ENCODE measurements at places on chromosomes 1 and 21.
A peak's percentile ranks its signal among the peaks of the same experiment; 100 is the strongest.

- no peak for DNase-seq
Observed at GRCh38 chr1:25807480-25808390, 7.7 kb downstream of the SELENON start.

- no peak for DNase-seq
Observed at GRCh38 chr1:17895986-17896385, 140.9 kb downstream of the ACTL8 start.

GRCh38 chr1:213268221-213268620 lies 217.2 kb downstream of the RPS6KC1 start:
- DNase-seq: no peak

GRCh38 chr1:40449684-40450494 lies at the start of gene ZFP69B:
Gene ZFP69B, plus strand, starts transcription at chr1:40450476. Its CDS starts 486 bp downstream, at chr1:40450962.
- DNase-seq: peak; percentile 96

GRCh38 chr21:41901099-41901498 lies 22.0 kb upstream of the PRDM15 start:
- DNase-seq: no peak

- no peak for DNase-seq
Observed at GRCh38 chr1:41423511-41424191, 60.8 kb downstream of the EDN2 start.

DNA sequence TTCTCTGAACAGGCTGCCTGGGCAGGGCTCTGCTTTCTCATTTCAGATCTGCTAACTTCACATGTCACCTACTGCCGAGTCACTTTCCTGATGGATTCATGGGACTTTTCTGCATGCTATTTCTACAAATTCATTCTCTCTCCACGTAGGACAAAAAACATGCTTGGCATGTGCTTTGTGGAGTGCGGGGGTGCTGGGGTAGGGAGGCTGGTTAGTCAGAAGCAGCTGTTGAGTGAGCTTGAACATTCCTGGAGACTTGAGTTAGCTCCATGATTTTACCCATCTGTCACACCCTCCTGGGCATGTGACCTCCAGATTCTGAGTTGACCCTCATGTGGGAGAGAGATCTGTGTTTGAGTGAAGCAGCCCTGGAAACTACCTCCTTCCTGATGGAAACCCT lies 71.4 kb downstream of the UCK2 start:
- DNase-seq: no peak

DNA sequence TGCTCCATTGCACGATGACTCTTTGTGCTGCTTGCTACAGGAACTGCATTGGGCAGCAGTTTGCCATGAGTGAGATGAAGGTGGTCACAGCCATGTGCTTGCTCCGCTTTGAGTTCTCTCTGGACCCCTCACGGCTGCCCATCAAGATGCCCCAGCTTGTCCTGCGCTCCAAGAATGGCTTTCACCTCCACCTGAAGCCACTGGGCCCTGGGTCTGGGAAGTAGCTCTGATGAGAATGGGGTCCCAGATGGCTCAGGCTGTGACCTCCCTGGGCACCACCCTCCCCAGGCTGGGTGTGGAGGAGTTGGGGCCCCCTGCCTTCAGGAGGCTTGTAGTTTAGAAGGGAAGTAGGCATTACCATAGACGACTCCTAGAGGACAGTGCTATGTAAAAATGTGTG lies 19.7 kb downstream of the CYP4B1 start:
- no peak for DNase-seq

GRCh38 chr1:26168410-26169197 lies at the start of gene C1orf232:
Gene C1orf232, minus strand, starts transcription at chr1:26168963. Its CDS starts 464 bp downstream, at chr1:26168499.
- DNase-seq: peak; percentile 27

GRCh38 chr1:93349231-93350135 lies 3.8 kb downstream of the DR1 start:
- DNase-seq: no peak

- peak; percentile 67 for DNase-seq
Observed at GRCh38 chr1:32724678-32725614, 22.4 kb upstream of the SYNC start.

DNA sequence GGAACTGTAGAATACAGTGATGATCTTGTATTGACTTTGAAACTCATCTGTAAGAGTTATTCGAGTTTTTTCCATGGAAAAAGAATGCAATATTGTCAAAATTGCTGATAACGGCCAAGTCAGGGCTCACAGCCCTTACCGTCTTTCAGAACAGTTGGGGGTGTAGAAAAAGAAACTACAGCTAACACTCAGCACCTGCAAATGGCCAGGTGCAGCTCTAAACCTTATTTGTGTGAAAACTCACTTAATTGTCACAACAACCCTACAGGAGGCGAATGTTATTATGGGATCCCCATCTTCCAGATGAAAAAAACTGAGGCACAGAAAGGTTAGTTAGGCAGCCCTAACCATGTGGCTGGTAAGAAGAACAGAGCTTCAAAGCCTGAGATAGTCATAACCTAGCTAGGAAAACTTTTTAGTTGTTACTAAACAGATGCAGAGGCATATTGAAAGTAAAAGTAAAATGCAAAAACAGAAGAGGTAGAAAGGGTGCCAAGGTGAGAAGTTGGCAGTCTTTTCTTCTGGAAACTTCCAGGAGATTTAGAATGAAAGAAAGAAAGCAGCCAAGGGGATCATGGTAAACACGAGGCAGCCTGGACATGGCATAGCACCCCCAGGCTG lies 76.4 kb downstream of the DSCAM start:
- no peak for DNase-seq

- DNase-seq: no peak
Observed at GRCh38 chr1:12481928-12482327, 136.1 kb downstream of the DHRS3 start.

DNA sequence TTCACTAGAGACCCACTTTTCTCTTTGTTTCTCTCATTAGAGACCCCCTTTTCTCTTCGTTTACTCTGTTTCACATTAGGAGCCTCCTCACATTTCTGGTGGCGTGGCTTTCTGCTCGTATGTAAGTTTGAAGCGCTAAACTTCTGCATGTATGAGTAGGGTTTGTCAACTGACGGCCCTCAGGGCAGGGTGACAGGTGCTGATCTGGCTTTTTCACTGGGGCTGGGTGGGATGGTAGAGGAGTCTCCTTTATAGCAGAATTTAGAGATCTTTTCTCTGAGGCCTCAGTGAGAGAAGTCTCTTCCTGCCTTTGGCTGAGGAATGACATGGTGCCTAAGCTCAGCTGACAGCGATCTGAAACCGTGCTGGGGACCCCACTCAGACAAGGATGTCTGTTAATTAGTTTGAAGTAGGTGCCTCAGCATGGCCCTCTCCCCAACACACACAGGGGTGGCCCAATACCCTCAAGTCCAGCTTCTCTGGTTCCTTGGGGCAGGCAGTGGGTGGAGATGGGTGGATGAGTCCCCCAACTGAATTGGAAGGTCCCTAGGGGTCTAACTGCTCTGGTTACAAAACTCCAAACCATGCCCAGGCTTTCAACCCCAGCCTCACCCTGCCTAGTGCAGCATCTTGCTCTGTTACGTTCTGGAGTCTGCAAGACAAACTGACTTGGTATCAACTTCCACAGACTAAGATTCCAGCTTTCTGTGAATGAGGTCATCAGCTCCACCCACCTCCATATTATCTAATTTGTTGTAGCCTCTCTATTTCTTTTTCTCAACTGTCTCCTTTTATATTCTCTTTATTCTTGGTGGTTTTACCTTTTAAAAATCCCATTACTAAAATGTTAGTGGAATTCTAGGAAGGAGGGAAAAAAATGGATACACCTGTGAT lies 3.2 kb downstream of the SLC1A7 start:
- DNase-seq: no peak

DNA sequence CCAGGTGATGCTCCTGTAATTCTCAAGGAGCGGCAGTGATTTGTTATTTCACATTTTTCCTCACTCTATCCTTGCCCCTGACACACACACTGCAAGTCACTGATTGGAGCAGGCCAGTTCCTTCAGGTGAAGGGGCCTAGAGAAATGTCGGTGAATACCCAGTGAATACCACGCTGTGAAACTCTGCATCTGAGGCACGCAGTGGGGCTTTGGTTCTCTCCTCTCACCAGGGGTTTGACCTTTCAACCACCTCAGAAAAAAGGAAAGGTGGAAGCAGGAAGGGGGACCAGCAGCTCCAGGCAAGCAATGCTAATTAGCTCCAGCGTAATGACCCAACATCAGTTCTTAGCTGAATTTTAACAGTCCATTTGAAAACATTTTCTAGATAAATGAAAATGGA lies 532 bp upstream of the FAM177B start:
- no peak for DNase-seq

DNA sequence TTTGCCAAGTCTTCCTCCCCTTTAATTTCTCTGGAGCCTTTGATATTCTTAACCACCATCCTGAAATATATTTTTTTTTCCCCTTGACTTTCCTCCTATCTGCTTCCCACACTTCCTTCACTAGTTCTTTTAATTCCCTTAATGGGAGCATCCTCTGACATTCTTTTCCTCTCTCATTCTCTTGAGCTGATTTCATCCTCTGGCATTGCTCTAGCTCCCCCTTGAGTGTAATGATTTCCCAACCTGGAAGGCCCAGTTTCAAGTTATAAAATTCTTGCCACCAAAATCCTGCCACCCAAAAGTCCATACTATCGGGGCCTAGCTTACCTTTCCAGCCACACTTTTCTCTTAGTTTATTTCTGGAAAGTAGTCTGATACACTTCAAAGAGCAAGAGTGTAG lies 39.5 kb upstream of the UBE2U start:
- DNase-seq: no peak

- no peak for DNase-seq
Observed at GRCh38 chr1:160056648-160057169, 13.3 kb downstream of the KCNJ10 start.

GRCh38 chr1:215777370-215777925 lies 210.3 kb downstream of the KCTD3 start:
- no peak for DNase-seq

GRCh38 chr1:98963064-98963758 lies 41.5 kb downstream of the PLPPR5 start:
- DNase-seq: no peak

DNA sequence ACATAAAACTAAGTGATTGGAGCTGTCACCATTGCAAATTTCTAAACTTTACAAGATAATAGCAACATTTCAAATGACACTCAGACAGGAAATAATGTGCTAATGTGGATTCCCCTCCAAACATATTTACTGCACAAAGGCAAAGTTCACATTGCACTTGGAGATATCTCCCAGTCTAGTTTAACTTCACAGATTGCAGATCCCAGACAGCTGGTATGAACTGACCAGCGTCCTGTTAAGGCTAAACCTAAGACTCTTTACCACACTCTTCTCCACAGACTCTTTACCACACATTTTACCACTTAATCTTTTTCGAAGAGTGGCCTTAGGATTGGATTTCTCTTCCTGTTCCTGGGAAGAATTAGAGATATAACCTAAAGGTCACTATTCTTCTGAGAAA lies 40.6 kb upstream of the HSD3B1 start:
- DNase-seq: no peak

DNA sequence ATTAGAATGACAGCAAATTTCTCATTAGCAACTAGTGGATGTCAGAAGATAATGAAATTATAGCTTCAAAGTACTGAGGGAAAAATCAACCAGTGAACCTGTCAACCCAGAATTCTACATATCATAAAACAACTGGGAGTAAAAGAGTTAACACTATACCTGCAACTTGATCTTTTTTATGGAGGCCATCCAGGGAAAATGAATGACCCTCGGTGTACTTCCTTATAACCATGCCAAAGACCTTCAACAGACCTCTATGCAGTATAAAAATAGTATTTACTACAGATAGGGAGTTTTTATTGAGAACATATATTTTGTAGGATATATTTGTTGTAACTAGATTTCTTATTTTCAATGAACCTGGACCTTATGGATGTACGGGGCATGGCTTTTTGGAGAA lies 392.5 kb upstream of the ZRANB2 start:
- no peak for DNase-seq

GRCh38 chr1:245645894-245646293 lies 491.1 kb downstream of the KIF26B start:
- no peak for DNase-seq

DNA sequence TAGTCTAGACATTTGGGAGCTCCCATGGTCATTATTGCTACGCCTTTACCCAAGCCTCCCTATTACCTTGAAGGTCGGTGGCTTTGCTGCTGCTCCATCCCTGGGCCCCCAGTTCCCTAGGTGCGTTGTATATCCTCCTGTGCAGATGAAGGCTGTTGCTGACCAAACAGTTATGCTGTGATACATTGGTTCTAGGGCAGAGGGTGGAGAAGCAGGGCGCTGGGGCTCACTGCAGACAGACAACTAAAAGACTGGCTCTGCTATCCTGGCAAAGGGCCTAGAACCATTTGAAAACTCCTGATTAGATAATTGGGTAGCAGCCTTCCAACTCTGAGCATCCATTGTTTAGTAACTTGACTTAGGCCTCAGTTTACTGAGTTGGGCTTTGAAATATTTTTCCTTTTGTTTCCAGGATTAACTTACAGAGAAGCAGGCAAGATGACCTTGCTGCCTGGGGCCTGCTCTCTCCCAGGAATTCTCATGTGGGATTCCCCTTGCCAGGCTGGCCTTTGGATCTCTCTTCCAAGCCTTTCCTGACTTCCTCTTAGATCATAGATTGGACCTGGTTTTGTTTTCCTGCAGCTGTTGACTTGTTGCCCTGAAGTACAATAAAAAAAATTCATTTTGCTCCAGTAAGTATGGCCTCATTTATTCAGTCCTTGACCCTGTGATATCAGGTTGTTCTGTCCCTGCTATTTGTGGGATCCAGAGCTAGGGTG lies 15.5 kb downstream of the CHI3L2 start:
- no peak for DNase-seq

GRCh38 chr1:36531833-36532232 lies 49.1 kb upstream of the CSF3R start:
- no peak for DNase-seq

- DNase-seq: no peak
Observed at GRCh38 chr1:235455823-235456222, 48.4 kb downstream of the B3GALNT2 start.

- DNase-seq: no peak
Observed at GRCh38 chr1:220701974-220702373, 11.8 kb downstream of the C1orf115 start.

DNA sequence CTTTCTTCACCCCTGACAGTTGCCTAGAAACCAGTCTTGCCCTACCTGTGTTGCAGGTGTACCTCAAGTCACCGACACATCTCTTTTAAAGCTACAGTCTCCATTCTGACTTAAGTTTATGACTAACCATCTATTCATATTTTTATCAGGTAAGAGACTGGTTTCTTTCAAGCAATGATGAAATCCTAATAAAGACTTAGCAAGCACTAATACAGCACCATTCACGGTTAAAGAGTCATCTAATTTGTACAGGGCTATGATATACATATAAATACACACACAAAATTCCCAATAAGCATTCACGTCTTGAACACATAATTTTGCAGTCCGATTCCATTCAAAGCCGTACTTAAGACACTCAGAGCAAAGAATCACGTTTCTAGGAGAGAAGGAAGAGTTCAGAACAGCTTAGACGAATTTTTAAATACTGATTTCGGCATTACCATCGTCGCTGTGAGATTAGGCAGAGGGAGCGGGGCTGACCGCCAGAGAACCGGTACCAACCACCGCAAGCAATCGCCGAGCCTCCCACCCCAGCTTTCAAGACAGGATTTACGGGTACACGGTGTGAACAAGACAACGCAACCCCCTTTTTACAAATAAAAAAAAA lies 943 bp downstream of the ERRFI1 start:
- DNase-seq: no peak

DNA sequence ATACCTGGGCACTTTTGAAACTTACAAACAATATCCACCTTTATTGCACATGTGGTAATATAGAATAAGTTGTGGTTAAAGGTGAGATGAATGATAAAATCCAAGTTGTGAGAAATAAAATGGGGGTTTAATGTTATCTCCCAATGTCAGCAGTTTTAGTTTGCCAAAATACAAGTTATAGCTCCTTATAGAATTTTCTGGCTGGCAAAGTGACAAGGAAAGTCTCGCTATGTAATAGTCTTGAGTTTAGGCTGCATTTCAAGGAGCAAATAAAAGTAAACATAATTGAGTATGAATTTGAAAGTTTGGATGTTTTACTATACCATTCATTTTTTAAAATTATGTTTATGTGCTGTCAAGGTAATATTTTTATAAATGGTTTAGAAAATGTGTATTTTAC lies 15.0 kb upstream of the NEXN start:
- no peak for DNase-seq
